ENCODE measurements at places on chromosomes 7 and 10.

GRCh38 chr7:46205478-46205877, 284.4 kb upstream of the IGFBP3 start:
- no peak for DNase-seq

GRCh38 chr7:74401137-74401859, 52.4 kb upstream of the GTF2IRD1 start:
- DNase-seq, result peak; percentile 60

DNA sequence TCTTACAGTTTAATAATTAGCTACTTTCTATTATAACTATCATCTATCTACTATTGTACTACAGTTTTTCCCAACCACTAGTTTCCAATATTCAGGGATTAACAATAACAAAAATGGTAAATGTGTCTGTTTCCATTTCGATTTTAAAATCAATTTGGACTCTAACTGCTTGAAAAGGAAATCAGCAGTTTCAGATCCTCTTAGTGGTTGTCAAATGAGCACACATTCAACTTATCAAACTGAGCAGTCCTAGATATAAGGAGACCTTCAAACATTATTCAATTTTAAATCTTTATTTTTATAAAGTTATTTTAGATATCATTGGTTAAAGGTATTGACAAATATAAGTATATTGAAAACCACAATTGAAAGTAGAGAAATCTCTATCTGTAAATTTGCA, 46.8 kb upstream of the CD36 start:
- DNase-seq, result no peak

GRCh38 chr10:102795453-102796406, 41.5 kb downstream of the CYP17A1 start:
- DNase-seq, result no peak

DNA sequence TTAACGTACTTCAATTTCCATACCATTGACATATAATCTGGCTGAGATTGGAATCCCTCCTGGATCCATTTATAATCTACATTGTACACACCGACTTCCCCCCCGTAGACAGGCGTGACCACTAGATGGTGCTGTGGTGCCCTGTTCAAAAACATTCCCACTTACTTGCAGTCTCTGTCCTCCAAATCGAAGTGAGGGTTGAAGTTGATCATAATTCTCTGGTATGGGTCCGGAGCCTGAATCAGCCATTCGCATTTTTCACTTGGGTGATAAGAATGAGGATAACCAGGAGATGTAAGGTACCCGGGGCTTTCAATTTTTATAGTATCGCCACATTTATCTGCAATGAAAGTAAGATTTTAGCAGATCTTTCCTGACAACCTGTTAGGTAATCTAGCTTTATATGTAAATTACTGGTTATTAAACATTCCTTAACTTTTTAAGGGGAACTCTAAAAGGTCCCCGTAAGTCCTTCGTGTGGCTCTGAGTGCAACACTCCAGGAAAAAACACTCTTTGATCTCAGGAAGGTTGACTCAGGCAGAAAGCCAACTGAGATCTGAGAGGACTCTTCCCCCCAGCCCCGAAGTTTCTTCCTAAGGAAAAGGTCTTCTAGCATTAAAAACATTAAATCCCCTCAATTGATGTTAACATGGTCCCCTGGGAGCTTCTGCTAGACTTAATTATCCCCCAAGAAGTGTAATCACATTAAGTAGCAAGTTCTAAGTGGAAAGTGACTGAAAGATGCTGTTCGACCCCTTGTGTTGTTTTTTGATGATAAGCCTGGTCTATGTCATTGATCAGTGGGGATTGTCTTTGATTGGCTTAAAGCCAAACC, 3.7 kb downstream of the NRP1 start:
- DNase-seq, result peak; percentile 52

GRCh38 chr10:102673819-102674511, 29.7 kb downstream of the TRIM8 start:
- peak; percentile 64 for DNase-seq

GRCh38 chr7:112779667-112780066, 10.5 kb downstream of the TMEM168 start:
- no peak for DNase-seq

GRCh38 chr10:98596404-98596803, 149.7 kb upstream of the HPS1 start:
- DNase-seq, result no peak

DNA sequence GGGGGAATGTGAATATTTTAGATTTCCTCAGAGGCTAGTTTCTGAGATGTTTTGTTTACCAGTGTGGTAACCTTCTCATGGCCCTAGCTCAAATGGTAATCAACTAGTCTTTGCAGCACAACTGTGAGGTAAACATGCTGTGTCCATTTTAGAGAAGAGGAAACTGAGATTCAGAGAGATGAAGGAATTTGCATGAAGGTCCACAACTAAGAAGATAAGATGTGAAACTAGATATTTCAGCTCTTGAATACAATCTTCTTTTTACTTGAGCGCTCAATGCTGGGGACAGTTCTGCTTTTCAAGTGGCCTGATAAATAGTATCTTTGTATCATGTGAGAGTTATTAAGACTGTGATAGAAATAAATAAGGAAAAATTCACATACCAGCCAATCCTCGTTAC, 245.4 kb downstream of the AUTS2 start:
- no peak for DNase-seq

DNA sequence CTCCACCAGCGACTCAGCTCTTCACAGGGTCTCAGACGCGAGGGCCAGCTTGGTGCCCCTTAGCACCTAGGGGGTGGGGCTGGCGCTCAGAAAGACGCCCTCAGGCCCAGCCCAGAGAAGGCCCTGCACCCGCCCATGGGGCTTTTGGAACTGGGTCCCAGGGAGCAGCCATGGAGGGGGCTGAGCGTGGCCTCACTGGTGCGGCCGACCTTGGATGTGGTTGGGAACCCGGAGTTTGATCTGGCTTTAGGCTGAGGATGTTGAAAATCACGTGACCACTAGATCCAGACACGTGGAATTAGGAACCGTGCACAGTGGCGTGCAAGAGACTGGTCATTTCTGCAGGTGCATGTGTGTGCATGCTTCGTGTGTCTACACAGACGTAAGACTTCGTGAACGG, 185.4 kb downstream of the DNAJB6 start:
- no peak for DNase-seq

GRCh38 chr7:150415161-150416153, 35.0 kb upstream of the GIMAP8 start:
- no peak for DNase-seq

DNA sequence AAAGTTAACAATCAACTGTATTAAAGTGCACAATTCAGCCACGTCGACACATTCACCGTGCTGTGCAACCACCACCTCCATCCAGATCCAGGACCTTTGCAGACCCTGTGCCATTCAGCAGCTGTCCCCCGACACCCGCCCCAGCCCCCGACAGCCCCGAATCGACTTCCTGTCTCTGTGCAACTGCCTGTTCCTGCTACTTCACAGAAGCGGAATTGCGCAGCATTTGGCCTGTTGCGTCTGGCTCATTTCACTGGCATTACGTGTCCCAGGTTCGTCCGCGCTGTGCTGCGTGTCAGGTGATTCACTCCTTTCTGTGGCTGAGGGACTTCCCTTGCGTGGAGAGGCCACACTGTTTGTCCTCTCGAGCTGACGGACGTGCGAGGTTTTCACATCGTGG, 33.2 kb upstream of the DNAAF5 start:
- DNase-seq, result no peak

- no peak for DNase-seq
These were observed 32.4 kb downstream of the UNC5B start for GRCh38 chr10:71244431-71245419.

GRCh38 chr10:12509016-12509793, 159.9 kb downstream of the CAMK1D start:
- no peak for DNase-seq

- no peak for DNase-seq
These were observed 1.4 kb downstream of the HOXA5 start for GRCh38 chr7:27141923-27142579.

DNA sequence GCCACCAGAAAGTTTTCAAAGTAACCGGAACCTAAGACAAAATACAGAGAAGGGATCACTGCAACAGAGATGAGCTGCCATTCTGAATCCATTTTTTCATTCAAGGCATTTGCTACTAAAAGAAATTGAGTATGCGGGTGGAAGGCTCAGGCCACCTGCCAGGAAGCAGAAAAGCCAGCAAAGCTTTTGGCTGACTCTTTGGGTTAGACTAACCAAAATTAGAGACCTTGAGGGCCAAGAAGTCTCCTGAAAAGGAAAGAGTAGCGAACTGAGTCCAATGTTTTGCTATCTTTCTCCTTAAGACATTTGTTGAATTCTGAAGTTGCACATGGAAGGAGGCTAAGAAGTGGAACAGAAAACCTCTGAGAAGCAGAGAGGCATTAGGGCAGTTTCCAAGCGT, 79.0 kb downstream of the FAS start:
- DNase-seq, result no peak

DNA sequence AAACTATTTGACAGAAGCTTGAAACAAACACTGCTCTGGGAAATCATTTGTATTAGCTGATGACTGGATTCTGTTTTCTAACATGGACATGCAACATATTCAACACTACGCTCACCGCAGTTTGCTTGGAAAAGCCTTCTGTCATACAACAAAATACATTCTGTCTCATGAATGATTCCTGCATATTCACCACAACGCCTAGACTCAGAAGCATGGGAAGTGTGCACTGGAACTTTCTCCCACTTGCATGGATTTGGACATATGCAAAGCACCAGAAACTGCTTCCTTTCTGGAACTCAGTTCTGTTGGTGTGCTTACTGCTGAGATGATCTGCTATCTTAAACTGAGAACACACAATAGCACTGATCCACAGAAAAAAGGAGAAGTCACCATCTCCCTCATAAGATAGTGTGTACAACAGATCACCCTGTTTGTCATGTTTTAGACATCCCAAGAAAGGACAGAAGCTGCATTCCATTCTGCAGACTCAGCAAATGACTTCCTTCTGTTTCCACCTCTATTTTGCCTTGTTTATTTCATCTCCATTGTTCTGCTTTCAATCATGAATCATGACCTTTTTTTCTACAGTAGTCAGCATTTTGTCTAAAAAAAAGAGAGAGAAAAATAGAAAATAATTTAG, 115.8 kb downstream of the HTR7 start:
- no peak for DNase-seq

- DNase-seq, result no peak
These were observed 78.0 kb downstream of the PRKAG2 start for GRCh38 chr7:151798851-151799448.

DNA sequence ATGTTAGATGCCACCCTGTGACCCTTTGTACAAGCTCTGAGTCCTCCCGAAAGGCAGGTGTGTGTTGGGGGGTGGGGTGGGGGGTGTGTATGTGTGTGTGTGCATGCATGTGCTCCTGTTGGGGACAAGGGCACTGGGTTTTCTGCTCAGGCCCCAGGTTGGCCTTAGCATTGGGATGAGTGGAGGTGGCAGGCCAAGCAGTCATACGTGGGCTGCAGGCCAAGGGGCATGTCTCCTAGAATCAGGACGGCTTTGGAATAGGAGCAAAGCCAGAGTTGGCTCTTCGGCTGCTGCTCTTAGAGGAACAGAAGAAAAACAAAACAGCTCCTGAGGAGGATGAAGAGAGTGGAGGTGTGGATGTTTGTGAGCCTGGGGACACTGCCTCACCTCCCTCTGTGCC, 26.0 kb downstream of the HSPA12A start:
- no peak for DNase-seq

- no peak for DNase-seq
These were observed 388.5 kb upstream of the NFE2L3 start for GRCh38 chr7:25763463-25763860.

- no peak for DNase-seq
These were observed 502.6 kb downstream of the NRG3 start for GRCh38 chr10:82377608-82378007.

GRCh38 chr10:98417973-98418664, 3.1 kb upstream of the PYROXD2 start:
- DNase-seq, result no peak

GRCh38 chr10:21754410-21755011, 220.5 kb downstream of the MLLT10 start:
- DNase-seq, result no peak

GRCh38 chr7:26705567-26705966, 158.8 kb downstream of the SKAP2 start:
- DNase-seq, result no peak

- no peak for DNase-seq
These were observed 116.5 kb downstream of the ZMIZ1 start for GRCh38 chr10:79185067-79185774.

DNA sequence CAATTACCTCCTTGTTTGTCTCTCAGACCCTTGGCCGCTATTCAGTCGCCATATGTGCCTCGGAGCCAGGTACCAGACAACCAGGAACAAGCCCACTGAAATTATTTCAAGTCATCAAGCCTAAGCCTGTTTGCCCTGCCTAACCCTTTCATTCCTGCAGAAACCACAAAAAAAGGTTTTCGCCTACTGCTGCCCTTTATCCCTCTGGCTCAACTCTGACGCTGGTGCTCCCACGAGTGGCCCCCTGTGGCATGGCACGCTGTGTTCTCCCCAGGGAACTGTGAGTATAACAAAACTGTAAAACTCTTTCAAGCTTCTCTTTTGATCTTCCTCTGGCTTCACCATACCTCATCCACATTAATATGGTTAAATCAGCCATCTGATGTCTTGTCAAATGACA, 215.7 kb upstream of the CDC14C start:
- no peak for DNase-seq

DNA sequence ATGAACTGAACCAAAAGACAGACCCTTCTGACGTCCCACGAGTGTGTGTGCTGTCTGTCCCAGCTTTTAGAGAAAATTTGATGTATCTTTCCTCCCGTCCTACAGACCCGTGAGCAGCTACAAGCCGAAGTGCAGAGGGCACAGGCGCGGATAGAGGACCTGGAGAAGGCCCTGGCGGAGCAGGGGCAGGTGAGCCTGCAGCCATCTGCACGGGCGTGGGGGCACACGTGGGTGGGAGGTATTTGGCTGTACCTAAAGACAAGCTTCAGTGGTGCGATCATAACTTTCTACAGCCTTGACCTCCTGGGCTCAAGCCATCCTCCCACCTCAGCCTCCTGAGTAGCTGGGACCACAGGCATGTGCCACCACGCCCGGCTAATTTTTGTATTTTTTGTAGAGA, 41.7 kb upstream of the DPYSL4 start:
- no peak for DNase-seq

DNA sequence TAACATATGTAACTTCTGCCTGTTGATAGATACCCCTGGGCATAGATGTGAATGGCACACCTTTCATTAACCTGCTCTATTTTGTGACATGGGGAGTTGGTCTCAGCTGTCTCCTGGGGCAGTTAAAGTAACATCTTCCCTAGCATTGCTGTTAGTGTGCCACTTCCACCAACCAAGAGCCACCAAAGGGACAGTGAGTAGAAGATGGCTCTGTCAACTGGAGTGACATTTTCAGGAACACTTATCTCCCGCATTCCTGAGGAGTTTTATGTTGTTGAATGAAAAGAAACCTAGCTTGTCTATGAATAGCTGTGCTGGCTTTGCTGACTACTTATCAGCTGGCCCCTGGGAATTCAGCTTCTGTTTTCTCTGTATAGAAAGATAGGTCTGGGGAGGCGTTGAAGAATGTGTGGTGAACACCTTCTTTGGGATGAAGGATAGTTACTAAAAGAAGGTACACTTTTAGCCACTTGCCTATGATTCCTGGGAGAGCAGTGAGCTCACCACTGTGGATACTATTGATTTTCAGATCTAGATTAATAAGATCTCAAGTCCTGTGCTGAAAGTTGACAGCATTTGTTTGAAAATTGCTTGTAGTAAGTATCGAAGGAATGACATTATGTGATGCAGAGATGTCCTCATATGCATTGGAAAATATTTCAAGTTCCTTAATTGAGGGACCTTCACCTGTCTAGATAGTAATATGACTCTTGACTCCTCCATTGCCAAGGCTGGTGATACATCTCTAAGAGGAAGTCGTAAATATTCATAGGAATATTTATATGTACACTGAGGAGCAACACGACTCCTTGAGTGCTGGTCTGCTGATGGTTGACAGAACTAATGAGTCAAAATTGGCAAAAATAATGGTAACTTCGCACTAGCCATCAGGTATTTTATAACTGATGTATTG, 7.6 kb downstream of the STARD3NL start:
- DNase-seq, result no peak

Measured in effector CD8-positive, alpha-beta T cell (primary cell).